ENCODE measurements at places on chromosomes 16 and 17.
A peak's percentile ranks its signal among the peaks of the same experiment; 100 is the strongest.

DNA sequence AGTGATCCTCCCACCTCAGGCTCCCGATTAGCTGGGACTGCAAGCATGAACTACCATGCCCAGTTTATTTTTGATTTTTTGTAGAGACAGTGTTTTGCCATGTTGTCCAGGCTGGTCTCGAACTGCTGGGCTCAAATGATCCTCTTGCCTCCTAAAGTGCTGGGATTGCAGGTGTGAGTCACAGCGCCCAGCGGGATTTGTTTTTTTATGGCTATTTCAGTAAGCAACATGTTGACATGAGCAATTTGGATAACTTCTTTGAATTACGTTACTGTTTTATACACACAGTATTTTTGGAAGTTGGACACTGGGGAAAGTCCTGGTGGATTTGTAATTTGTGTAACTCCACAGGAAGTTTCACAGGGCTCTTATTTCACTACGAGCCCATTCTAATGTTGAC is 18.5 kb upstream of the RHOT1 start:
- H3K36me3 ChIP-seq, result no peaks in the 10 kb centered on the region
- H3K4me3 ChIP-seq, result no peak overlapping the region
- no peak for DNase-seq
- no peaks in the 10 kb centered on the region for H3K27me3 ChIP-seq

- DNase-seq, result no peak
- no peak overlapping the region for H3K27ac ChIP-seq
- peaks cover 22% of the 10 kb centered on the region for H3K4me1 ChIP-seq
- H3K27me3 ChIP-seq, result no peaks in the 10 kb centered on the region
- no peaks in the 10 kb centered on the region for H3K36me3 ChIP-seq
Observed at GRCh38 chr16:46691726-46692125, 2.3 kb downstream of the ORC6 start.

DNA sequence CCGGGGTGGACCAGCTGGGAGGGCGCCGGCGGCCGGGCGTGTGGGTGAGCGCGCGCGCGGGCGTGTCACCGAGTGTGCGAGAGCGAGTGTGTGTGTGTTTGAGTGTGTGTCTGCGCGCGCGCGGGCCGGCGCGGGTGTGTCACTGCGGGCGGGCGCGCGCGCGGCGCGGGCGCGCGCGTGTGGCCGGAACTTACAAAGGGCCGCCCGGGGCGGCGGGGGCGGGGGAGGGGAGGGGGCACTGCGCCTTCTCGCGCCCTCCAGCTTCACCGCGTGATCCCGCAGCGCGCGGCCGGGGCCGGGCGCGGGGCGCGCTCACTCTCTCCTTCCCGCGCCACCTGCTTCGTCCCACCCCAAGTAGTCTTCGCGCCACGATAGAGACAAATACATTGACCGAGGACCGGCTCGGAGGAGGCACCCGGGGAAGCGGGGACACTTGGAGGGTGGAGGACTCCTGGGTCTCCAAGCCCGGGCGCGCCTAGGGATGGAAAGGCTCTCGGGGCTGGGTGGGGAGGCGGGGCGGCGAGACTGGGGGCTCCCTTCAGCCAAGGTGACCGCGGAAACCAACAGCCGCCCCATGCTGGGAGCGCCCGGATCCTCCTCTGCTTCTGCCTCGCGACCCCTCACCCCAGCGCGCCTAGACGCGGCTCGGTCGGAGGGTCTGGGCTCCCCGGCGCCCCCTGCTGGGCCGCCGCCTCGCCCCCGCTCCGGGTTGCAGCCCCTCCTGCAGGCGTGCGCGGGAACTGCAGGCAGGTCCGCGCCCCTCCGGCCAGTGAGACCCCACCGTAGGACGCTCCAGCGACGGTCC is at the start of gene SRCIN1:
SRCIN1 (minus strand) TSS at position 112 of the 805 bp plus-strand sequence. CDS start 247 bp downstream, outside the sequence.
- H3K27me3 ChIP-seq, result peaks cover 38% of the 10 kb centered on the region
- peak; percentile 61 for DNase-seq
- H3K27ac ChIP-seq, result no peak within 1 kb of the TSS
- H3K4me1 ChIP-seq, result peaks cover 22% of the 10 kb centered on the region
- H3K36me3 ChIP-seq, result no peaks in the 10 kb centered on the region
- peak within 1 kb of the TSS; percentile 44 for H3K4me3 ChIP-seq

DNA sequence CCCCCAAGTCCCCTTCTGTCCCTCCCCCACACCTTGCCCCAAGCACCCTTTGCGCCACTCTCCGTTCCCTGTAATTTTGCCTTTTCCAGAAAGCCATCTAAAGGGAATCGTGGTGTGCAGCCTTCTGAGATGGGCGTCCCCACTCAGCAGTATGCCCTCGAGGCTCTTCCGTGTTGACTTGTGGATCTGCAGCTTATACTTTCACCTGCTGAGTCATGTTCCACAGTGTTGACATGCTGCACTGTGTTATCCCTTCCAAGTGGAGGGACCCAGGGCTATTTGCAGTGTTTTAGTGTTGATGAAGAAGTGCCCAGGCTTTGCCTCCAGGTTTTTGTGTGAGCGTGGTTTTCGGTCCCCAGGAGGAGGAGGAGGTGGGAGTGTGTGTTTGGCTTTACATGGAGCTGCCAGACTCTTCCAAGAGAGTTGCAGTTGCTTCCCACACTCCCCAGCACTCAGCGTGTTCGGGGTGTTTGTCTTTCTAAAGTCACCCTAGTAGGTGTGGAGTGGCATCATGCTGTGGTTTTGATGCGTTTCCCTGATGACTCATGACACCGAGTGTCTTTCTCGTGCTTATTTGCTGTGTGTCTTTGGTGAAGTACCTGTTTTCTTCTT is 32.1 kb upstream of the JPT2 start:
- H3K27me3 ChIP-seq, result no peaks in the 10 kb centered on the region
- peaks cover 16% of the 10 kb centered on the region for H3K4me1 ChIP-seq
- H3K4me3 ChIP-seq, result no peak overlapping the region
- peak; percentile 44 for DNase-seq

GRCh38 chr17:37546302-37546701 is 56.6 kb downstream of the DUSP14 start:
- no peak overlapping the region for H3K4me3 ChIP-seq
- H3K36me3 ChIP-seq, result peaks cover 69% of the 10 kb centered on the region
- no peak overlapping the region for H3K27ac ChIP-seq
- no peaks in the 10 kb centered on the region for H3K27me3 ChIP-seq
- H3K4me1 ChIP-seq, result no peaks in the 10 kb centered on the region

GRCh38 chr16:66862023-66862520 is 17.9 kb downstream of the CA7 start:
- no peak overlapping the region for H3K27ac ChIP-seq
- H3K4me1 ChIP-seq, result no peaks in the 10 kb centered on the region
- no peak overlapping the region for H3K4me3 ChIP-seq
- DNase-seq, result no peak
- no peaks in the 10 kb centered on the region for H3K27me3 ChIP-seq

- H3K27me3 ChIP-seq, result no peaks in the 10 kb centered on the region
- no peak for DNase-seq
- H3K36me3 ChIP-seq, result no peaks in the 10 kb centered on the region
- peaks cover 18% of the 10 kb centered on the region for H3K4me1 ChIP-seq
Observed at GRCh38 chr17:39949028-39949427, 13.8 kb upstream of the GSDMA start.

- peaks cover 12% of the 10 kb centered on the region for H3K4me1 ChIP-seq
- no peaks in the 10 kb centered on the region for H3K36me3 ChIP-seq
- H3K4me3 ChIP-seq, result no peak overlapping the region
- DNase-seq, result no peak
- no peaks in the 10 kb centered on the region for H3K27me3 ChIP-seq
- no peak overlapping the region for H3K27ac ChIP-seq
Observed at GRCh38 chr17:49766918-49767530, 3.1 kb upstream of the FAM117A start.

DNA sequence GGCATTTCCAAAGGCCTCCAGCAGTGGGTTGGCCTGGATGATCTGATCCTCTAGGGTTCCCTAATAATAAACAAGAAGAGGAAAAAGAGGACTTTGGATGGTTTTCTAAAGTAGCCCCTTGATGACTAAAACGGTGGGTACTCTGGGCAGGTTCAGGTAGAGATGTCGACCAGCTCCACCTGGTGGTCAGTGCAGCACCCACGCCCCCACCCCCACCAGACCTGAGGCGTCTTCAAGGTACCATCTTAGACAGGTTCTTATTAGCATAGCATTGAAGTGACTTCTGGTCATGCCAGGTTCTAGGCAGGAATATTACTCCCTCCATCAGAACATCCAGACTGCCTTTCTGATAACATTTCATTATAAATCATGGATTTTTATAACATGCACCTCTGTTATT is 15.0 kb downstream of the MYH13 start:
- H3K27me3 ChIP-seq, result no peaks in the 10 kb centered on the region
- H3K4me1 ChIP-seq, result no peaks in the 10 kb centered on the region
- no peak for DNase-seq

DNA sequence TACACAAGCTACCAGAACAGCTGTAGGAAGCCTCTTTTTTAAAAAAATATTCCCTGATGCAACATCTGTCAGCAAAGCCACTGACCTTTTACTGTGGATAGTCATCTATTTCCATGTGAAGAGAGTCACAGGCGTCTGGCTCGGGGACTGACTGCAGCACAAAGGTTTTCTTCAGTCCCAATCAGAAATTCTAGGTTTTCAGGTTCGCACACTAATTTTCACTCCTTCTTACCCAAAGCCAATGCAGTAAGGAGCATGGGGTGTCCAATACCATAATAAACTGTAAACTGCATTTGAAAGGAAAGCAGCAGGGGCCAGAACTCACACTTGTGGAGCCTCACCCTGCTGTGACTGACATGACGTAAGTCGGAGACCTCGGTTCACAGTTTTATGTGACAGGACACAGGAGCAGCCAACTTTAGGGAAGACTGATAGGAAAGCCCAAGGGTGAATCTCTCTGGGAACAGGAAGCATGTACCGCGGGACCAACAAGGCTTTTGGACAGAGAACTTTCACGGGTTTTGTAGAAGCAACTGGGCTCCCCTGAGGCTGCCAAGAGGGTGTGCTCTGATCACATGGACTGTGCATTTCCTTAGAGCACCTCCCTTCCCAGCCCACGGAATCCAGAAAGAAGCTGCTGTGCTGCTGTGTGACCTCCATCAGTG is 9.1 kb upstream of the TMEM100 start:
- H3K4me3 ChIP-seq, result no peak overlapping the region
- H3K4me1 ChIP-seq, result no peaks in the 10 kb centered on the region
- no peaks in the 10 kb centered on the region for H3K36me3 ChIP-seq

GRCh38 chr16:20931066-20931600 is 30.6 kb downstream of the LYRM1 start:
- no peaks in the 10 kb centered on the region for H3K27me3 ChIP-seq
- H3K27ac ChIP-seq, result no peak overlapping the region
- H3K4me3 ChIP-seq, result no peak overlapping the region
- H3K36me3 ChIP-seq, result no peaks in the 10 kb centered on the region
- H3K4me1 ChIP-seq, result no peaks in the 10 kb centered on the region
- no peak for DNase-seq
